Activated CD8-positive, alpha-beta T cell treated with anti-CD3 and anti-CD28 coated beads, Interleukin-2, amount 10 ng/mL, durations not matched to agents 7 days and 5 days (primary cell): ENCODE measurements at places on chromosomes 7 and 10.

- DNase-seq = no peak
Measured at GRCh38 chr10:33876584-33877400, 542.3 kb upstream of the NRP1 start.

DNA sequence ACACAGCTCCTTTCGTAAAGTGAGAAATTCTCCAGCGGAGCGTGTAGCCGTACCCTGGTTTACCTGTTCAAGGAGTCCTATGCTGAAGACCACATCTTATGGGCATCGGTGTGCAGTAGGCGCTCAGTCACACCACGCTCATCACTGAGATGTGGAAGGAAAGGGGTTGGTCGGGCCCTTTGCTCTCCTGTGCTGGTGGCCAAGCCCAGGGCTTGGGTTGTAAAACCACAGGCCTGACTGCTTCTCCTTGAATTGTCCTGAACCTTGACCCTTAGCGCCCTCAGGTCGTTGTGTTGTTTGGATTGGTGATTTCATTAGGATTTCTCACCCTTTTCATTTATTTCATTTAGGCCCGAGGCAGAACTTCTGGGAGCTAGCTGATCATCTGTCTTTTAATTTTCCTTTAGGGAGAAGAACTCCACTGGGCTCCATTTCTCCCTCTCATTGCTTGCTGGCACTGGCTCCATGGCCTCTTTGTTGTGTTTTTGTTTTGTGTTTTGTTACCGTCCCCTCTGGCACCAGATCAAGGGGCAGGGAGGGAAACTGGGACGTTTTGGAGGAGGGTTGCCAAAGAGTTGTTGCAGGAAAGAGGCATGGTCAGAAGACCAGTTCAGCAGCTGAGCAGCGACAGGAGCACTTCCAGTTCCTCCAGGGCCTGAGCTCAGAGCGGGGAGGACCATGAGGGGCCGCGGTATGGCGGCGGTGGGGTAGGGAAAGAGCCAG lies 511.4 kb upstream of the GALNT17 start:
- no peak for DNase-seq

DNA sequence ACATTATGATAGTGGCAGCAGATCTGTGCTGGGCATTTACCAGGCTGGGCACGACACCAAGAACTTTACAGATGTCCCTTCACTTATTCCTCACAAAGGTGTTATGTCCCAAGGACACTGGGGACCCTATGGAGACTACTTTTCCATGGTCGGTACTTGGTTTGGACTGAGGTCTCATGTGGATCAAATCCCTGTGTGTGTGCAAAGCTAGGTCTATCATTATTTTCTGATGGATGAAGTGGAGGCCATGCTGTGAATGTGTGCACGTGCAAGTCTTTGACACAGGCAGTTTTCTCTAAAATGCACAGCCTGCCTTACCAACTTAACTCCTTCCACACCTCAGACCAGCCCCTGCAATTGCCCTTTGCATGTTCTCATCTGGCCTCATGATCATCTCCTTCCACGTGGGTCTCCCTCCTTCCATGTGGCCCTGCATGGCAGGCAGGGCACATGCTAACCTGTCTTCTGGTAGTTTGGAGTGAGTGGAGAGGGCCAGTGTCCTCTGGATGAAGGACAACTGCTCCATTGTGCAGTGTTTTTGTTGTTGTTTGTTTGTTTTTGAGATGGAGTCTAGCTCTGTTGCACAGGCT lies 16.0 kb upstream of the ZNF273 start:
- no peak for DNase-seq

- DNase-seq = no peak
Measured at GRCh38 chr7:29839921-29840320, 33.6 kb downstream of the WIPF3 start.

DNA sequence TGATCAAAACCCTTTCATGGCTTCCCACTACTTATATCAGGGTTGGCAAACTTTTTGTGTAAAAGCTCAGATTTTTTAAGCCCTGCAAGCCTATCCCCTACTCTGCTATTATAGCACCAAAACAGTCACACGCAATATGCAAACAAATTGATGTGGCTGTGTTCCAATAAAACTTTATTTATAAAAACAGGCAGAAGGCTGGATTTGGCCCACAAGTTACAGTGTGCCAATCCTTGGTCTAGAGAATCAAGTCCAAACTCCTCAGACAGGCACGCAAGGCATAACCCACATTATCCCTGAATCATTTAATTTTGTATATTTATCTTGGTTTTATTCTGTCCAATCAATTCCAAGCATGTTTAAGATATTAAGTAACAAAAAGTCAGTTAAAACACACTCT lies 71.9 kb downstream of the SGMS1 start:
- DNase-seq = no peak
